GM20000 (cell line): ENCODE measurements at places on chromosomes 5 and 9.

DNA sequence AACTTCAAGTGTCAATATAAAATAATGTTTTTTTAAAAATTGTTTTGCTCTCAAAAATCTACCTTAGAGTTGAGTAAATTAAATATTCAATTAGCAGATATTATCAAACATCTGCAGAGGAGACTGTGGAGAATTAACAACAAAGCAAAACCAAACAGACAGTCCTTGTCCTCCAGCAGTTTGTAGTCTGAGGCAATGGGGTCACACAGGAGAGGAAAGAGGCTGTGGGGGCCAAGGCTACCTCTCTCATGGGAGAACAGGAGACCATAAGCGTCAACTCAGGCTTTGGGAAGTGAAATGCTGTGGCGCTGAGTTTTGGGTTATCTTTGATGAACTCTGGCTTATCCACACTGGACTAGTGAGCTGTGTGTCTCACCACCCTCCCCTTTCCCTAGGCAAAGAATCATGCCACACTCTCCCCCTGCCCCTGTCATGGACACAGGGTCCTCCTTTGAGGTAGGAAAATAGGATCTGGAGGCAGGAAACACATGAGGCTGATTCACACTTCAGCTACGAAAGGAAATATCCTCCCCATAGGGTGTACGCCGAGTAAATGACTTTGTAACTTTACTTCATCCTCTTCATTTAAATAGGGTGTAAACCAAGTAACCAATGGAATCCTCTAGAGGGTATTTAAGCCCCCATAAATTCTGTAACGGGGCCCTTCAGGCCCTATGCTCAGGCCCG is 152.7 kb downstream of the FSTL4 start:
- DNase-seq, result no peak

DNA sequence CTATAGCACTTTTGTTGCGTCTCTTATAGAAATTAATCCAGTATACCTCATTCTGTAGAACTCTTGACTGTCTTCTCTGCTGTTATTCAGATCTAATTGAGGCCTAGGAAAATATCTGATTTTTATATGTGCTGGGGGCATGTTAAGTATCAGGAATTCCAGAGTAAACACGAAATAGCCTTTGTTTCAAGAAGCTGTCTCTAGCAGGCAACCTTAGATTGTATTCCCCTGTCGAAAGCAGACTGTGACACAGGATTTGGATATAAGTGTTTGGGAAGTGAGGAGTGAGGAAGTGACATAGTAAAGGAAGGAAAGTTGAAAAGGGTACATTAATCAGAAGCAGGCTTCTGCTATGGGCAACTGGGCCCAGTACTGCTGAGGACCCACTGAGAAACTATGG is 72.1 kb upstream of the RASA1 start:
- no peak for DNase-seq

- no peak for DNase-seq
Measured at GRCh38 chr9:18594837-18595236, 120.9 kb downstream of the ADAMTSL1 start.

- no peak for DNase-seq
Measured at GRCh38 chr9:4691795-4692194, 12.4 kb downstream of the CDC37L1 start.

- no peak for DNase-seq
Measured at GRCh38 chr5:91110686-91111085, 272.4 kb downstream of the ARRDC3 start.

- peak; percentile 28 for DNase-seq
Measured at GRCh38 chr5:55338810-55339243, 31.0 kb downstream of the MTREX start.

- DNase-seq, result peak; percentile 59
Measured at GRCh38 chr5:141605523-141606277, 13.1 kb downstream of the DIAPH1 start.

DNA sequence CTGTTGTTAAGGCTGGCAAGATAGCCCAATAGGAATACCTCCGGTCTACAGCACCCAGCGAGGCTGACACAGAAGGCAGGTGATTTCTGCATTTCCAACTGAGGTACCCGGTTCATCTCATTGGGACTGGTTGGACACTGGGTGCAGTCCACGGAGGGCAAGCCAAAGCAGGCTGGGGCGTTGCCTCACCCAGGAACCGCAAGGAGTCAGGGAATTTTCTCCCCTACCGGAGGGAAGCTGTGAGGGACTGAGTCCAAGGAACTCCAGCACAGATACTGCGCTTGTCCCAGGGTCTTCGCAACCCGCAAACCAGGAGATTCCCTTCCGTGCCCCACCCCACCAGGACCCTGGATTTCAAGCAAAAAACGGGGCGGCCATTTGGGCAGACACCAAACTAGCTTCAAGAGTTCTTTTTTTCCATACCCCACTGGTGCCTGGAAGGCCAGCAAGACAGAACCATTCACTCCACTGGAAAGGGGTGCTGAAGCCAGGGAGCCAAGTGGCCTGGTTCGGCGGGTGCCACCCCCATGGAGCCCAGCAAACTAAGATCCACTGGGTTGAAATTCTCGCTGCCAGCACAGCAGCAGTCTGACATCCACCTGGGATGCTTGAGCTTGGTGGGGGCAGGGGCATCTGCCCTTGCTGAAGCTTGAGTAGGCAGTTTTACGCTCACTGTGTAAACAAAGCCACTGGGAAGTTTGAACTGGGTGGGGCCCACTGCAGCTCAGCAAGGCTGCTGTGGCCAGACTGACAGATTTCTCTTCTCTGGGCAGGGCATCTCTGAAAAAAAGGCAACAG is 647.2 kb downstream of the BNC2 start:
- DNase-seq, result no peak

DNA sequence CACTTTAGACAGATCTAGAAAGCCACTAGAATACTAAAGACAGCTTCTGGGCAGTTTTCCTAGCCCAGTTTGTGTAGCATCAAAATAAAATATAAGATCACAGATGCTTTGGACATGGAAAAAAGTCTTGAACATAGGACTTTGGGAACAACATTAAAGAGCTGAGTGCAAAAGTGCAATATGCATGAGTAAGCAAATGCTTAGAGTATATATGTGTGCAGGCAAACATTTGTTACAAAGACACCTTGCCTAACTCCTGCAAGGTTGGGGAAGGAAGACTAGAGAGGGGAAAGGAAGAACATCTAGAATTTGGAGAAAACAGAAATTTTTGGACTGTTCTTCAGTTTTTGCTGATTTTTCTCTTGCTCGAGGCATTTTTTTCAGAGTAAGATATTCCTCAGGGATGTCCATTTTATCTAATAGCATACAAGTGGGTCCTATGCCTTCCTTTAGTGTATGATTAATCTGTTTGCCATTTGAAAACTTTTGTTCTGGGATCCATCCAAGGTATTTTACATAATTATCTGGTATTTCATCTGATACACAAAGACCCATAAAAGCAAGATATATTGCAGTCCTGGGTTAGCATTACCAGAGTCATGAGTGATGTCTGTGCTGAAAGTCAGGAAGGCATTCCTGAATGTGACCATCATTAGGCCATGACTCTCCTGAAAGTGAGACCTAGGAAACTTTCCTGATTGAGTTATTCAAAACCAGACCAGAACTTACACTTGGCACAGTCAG is 142.0 kb upstream of the RGMB start:
- DNase-seq, result no peak

GRCh38 chr9:122314165-122314564 is 49.5 kb downstream of the MRRF start:
- no peak for DNase-seq

DNA sequence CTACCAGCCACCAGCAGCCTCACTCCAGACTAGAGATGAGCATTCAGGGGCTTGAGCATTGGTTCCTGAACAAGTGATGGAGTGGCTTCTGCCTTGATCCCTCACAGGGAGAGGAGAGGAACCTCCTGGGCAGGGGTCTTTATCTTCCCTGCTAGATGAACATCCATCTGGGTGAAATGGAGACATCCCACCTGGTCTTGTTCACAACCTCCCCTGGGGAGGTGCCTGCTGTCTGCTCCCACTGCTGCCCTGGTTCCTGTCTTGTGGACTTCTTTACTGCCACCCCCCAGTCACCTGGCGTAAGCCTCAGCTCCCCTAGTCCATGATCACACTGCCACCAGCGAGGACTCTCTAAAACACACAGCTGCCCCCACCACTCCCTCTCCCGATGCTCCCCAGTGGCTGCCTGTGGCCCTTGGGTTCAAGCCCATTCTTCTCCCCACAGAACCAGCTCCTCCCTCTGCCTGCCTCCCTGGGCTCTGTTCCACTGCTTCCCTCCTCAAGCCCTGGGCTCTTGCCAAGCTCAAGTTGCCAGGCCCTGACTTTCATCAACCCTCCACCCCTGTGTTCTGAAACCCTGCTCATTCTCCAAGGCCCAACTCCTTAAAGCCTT is 51.5 kb downstream of the COL15A1 start:
- no peak for DNase-seq

GRCh38 chr5:172548311-172548731 is 92.7 kb upstream of the NEURL1B start:
- DNase-seq, result no peak

GRCh38 chr5:35269006-35269405 is 38.7 kb upstream of the PRLR start:
- no peak for DNase-seq

- DNase-seq, result no peak
Measured at GRCh38 chr5:54717459-54717858, 199.9 kb downstream of the SNX18 start.

DNA sequence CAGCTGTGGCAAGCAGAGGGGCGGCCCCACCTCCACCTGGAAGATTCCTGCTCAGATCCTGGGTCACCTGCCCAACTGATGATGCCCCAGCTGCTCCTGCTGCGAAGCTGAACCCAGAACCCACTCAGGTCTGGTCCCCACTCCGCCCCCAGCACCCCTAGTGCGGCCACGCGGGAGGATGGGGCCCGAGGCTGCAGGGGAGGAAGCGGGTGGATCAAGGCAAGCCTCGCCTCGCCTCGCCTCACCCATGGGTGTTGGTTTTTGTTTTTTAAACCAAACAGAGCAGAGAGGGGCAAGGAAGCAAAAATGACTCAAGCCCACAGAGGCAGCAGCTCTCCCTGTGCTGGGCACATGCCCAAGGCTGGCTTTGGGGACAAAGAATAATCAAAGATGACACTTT is 23.2 kb downstream of the ABO start:
- no peak for DNase-seq

- no peak for DNase-seq
Measured at GRCh38 chr5:173247510-173247909, 12.5 kb upstream of the NKX2-5 start.

DNA sequence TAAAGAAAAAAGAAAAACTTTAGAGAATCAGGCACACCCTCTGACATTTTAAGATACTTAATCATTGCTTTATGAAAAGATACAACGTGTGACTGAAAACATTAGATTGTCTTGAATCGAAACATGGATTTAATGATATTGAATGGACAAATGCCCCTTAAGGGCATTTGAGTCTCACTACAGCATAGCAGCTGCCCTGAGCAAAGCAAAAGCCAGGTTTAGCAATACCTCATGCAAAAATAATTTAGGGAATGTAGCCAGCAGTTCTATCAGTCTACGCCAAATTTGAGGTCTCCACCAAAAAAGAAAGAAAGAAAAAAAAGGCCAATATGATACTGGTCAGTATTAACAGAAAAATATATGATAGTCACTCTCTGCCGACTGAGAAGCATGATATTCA is 56.6 kb upstream of the LMNB1 start:
- DNase-seq, result no peak

DNA sequence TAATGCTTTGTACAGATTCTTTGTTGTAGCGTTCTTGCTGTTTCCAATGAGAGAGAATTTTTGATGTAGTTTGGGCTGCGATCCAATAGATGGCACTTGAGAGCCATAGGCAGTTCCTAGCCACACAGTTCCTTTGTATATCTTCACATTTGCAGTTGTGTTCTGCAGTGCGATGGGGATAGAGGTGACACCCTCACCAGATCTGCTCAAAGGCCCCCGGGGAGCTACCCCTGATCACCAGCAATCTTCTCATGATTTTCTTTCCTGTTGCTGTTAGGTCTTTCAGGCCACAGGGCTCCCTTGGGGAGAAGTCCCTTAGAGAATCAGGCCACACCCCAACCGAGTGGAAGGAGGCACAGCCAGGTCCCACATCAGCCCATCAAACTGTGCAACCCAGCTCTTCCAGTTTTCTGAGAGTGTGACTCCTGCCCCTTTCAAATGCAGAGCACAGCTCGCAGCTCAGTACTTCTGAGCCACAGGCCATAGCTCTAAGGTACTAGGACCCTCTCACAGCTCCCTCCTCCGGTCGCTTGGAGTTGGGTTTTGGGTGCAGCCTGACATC is 353.7 kb downstream of the SLCO4C1 start:
- peak; percentile 44 for DNase-seq

DNA sequence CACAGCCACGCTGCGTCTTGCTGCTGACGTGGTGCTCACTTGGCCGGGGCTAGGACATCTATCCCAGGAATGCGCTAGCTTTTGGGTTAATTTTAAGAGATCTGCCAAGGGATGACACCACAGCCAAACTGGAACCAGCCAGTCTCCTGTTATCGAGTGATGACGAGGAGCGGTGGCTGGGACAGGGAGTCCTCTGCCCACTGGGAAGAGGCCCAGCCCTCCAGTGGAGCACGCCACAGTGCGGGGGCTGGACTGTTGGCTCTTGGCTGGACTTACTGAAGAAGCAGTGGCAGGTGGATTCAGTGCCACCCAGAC is 55.1 kb upstream of the PHYKPL start:
- DNase-seq, result no peak

GRCh38 chr5:150627731-150628545 is 12.5 kb upstream of the SYNPO start:
- DNase-seq, result no peak

GRCh38 chr9:124014956-124015660 is 3.5 kb downstream of the LHX2 start:
- DNase-seq, result peak; percentile 49

- no peak for DNase-seq
Measured at GRCh38 chr9:18275313-18275990, 198.5 kb upstream of the ADAMTSL1 start.

DNA sequence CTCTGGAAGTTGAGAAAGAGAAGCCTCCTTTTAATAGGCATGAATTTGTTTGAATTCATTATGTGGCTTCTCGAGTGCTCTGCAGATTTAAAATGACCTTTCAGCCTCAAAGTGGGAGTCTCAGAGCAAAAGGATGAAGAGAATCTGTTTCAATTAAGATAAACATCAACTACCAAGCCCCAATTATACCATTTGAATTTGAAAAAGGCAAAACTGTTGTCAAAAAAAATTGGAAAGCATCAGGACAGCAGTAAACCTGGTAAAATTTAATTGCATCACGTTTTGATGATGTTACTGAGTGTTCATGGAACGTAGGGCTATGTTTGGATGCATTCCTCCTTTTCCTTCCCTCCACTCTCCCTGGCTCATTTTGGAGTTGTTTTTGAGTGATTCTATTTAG is 637.2 kb downstream of the PDE4D start:
- no peak for DNase-seq

GRCh38 chr9:33623658-33624586 is 99.9 kb downstream of the ANKRD18B start:
- DNase-seq, result peak; percentile 80
